H54 (cell line): ENCODE measurements at places on chromosomes 5 and 9.
A peak's percentile ranks its signal among the peaks of the same experiment; 100 is the strongest.

DNA sequence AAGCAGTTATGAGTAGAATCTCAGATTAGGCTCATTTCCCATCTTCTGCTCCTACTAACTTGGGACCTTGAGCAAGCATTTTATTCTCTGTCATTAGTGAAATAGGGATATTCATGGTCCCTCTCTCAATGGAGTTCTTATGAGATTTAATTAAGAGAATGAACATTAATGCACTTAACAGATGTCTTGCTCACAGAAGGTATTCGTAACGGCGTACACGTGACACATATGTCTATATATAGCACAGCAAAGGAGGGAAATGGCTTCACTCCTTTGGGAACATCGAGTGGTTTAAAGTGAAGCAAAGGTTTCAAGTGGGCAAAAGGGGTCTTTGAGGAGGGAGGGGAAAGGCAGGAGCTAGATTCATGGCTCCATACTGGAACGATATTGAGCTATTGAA, 24.6 kb downstream of the KDM4C start:
- DNase-seq: no peak

- no peak for DNase-seq
Measured at GRCh38 chr5:43560128-43560527, 3.3 kb upstream of the PAIP1 start.

DNA sequence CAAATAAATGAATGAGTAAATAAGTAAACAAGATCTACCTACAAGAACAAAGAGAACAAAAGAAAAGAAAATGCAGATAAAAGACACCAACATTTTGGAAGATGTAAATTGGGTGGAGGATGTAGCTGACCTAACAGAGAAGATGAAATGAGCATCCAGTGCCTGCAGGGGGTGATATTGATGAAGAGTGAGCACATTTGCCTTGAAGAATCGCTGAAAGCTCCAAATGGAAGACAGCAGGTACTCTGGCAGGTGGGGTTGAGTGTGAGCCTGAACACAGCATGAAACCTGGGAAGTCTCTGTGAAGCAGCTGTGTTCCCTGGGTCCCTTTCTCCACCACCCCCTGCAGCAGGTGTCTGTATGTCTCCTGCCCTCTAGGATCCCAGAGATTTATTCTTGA, 125.6 kb downstream of the NXNL2 start:
- peak; percentile 41 for DNase-seq

DNA sequence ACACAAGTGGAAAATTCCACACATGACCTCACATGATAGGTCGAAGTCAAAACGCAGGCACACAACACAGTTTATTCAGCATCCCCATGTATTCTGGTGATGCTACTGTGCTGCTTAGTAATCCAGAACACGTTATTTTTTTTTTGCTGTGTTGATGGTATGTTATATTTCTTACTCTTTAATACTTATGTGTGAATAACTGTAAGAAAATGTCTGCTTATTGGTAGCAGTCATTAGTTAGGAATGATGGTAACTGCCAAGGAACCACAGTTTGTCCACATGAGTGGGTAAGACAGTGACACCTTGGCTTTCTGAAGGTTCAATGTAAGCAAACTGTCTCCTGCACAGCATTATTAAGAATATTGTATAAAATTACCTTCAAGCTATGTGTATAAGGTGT, 107.7 kb upstream of the DAPK1 start:
- DNase-seq: no peak

DNA sequence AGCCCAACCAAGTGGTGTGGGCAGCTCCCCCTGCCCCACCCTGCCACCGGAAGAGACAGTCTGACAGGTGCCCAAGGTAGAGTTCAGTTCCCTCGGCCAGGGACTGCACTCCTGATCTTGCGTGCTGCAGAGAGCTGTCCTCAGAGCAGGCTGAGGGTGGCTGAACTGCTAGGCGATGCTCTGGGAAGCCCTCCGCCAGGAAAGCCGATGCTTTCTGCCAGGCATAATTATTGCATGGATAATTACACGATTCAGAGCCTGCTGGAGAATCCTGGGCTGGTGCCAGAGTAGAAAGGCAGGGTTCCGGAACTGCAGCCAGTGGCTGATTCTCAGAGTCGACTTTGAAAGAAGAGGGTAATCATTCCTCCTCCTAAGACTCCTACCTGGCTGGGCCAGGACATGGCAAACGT, 19.3 kb downstream of the KCNIP1 start:
- no peak for DNase-seq

DNA sequence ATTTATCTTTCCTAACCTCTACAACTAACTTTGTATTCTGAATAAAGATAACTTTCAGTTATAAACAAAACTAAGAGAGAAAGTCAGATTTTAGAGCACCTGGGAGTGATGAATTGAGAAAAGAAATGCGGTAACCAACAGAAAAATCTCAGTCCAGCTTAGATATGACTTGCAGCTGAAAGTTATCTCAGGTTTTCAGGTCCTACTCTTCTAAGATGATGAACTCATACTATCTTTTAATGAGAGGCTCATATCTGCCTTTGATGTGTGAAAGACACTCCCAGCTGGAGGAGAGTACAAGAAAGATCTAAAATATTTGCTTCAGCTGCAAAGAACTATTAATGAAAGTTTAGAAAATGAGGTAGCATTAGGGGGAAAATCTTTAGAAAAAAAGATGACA, 190.5 kb downstream of the DENND1A start:
- no peak for DNase-seq

DNA sequence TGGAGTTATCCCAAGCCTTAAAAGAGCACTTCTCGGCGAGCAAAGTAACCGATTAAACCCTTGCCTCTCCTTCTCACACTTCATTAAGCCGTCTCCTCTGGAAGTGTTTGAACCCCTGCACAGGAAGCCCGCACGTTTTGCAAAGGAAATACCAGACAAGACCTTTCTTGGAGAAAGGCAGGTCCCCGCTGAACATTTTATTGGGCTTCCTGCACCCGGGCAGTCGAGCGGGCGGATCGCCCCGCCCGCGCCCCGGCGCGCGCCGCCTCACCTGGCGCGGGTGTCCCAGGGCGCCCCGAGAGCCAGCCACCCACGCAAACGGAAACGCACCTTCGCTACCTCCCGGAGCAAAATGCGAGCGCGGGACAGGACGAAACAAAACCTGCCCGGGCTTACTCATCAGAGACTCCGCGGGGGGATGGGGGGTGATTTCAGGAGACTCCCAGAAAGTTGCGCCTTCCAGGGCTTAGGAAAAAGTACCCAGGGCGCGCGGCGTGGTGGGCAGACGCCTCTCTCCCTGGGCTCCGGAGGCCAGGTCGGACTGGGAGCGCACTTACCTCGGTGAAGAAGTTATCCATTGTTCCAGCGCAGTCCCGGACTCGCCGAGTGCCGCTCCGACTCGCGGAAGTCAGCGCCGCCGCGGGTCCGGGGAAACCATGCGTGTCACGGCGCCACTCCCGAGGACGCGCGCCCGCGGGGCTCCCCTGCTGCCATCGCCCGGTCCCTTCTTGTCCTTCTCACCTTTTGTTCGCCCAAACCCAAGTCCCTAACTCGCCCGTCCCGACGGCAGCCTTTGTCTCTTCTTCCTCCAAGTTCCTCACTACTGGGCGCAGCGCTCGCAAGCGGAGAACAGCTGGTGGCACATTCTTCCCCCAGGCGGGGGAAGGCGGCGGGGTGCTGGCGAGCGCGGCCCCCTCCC, 598 bp downstream of the MYO10 start:
- no peak for DNase-seq

GRCh38 chr9:12699529-12699928, 6.3 kb downstream of the TYRP1 start:
- DNase-seq: no peak

DNA sequence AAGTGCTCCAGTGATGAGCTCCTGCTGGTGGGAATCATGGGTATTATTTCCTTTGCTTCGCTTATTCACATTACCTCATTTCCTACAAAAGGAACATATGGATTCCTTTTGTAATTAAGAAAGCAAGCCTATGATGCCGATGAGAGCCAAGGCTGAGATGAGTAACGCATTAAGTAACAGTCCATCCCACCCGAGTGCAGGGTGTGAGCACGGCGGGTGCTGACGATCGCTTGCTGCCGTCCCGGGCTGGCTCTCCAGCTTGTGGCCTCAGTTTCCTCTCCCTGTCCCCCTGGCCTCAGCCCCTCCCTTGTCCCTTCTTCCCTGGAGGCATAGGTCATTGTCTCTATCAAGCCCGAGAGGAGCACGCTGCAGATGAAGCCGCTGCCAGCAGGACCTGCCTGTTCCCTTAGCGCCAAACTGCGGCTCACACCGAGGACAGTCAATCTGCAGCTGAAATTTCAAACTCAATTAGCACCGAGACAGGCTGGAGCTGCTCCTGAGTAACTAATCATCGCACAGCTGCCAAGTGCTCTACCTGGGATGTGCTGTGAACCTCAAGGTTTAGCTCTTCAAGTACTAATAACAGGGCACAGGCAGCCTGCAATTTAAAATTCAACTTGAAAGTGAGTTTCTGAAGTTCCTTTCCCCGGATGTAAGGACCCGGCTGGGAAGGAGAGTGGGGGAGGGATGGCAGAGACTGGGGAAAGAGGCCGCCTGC, 115.2 kb upstream of the RAPGEF1 start:
- no peak for DNase-seq

DNA sequence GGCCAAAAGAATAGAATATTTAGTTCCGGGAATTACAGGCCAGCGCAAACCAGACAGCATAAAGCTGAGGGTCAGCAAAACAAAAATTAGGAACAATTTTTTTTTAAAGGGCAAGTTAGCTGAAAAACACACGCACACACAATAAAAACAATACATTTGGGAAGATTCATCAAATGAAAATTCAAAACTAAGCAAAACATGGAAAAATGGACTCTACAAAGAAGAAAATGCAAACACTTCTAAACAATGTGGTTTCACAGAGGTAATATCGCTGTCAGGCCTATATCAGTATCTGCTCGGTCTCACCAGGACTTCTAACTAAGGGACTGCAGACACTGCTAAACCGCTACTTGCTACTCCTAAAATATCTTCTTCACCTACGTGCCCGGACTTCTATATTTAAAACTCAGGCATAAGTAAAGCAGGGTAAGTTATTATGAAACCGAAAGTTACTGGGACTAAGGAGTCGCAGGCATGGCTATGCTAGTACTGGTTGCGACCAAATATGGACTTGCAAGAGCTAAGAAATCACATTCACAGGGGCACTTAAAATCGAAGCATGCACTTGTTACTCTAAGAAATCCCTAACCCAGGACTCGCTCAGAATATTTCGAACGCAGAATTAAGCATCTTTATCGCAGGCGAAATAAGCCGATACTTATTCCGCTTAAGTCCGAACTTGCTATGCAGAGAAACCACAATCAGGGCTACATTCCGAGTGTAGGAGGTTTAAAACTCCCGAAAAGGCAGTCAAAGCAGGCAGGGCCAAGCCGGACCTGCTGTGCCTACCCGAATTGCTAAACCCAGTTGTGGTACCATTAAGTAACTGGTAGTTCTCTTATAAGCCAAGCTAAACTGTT, 2.3 kb downstream of the ANXA2R start:
- DNase-seq: no peak

GRCh38 chr5:5079876-5080275, 60.3 kb upstream of the ADAMTS16 start:
- DNase-seq: no peak

- no peak for DNase-seq
Measured at GRCh38 chr9:98022447-98022846, 34.1 kb upstream of the NANS start.

GRCh38 chr5:139600336-139600949, 39.3 kb downstream of the UBE2D2 start:
- DNase-seq: no peak

- no peak for DNase-seq
Measured at GRCh38 chr5:145157841-145158240, 677.3 kb downstream of the PRELID2 start.

DNA sequence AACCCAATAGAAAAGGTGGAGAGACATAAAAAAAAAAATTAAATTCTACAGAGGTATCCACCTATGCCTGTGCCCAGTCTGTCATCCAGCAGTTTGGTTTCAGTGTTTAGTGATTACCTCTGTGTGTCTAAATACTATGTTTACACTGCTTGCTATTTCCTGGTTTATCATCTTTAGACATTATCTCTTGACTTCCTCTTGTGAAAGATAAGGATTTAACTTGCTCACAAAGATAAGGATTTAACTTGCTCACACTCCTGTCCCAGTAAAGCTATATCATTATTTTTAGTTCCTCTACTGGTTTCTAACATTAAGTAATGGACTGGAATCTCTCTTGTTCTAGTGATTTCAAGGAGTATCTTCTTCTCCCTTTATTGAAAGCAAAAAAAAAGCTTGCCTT, 53.9 kb upstream of the ZFR start:
- no peak for DNase-seq

DNA sequence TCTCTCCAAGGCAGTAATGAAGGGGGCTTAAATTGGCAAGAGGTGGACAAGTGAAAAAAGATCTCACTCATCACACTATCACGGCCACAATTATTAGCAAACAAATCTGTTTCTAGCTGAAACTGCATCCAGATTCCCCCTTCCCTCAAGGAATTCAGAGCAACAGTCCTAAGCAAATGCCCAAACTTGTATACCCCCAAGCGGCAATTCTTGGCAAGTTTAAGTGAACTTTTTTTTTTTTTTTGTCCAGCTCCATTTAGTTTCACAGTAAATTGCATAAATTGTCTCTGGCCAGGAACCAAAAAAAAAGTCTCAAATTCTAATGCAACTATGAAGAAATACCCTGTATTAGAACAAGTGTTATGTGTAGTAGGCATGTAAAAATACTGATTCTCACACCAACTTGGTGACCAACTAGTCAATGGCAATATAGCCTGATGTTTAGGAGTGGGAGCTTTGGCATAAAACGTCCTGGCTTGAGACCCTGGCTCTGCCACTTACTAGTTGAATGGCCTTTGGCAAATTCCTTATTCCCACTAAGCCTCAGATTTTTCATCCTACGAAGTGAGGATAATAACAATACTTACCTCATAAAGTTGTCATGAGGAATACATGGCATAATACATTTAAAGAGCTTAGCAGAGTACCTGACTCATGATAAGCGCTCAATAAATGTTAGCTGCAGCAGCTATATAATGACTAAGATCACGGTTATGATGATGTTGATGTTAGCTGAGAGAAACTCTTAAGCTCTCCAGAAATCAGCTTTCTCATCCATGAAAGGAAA, 193.2 kb downstream of the ADAMTSL1 start:
- no peak for DNase-seq

DNA sequence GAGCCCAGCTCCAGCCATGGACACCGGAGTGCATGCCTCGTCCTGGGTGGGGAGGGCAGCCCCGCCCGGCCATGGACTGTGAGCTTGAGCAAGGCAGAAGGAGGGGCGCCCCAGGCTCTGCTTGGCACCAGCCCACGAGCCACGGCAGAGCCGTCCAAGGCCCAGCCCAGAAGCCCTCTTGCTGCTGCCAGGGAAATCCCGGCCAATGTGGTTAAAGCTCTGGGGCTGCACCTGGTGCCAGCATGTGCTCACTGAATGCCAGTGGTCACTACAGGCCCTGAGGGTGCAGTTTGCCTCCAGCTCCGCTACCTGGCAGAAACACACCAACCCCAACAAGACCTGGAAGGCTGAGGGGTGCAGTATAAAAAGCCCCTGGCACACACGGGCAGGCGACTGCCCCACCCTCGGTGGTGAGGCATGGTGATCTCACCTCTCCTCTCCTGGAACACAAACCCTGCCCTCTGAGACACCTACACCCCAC, 11.8 kb downstream of the BRD3 start:
- DNase-seq: peak; percentile 98

- no peak for DNase-seq
Measured at GRCh38 chr9:14180960-14181537, 132.9 kb downstream of the NFIB start.

- no peak for DNase-seq
Measured at GRCh38 chr9:79980432-79980831, 408.7 kb downstream of the TLE4 start.
